Type B pancreatic cell (in vitro differentiated cells): ENCODE measurements at places on chromosomes 13 and 19.
A peak's percentile ranks its signal among the peaks of the same experiment; 100 is the strongest.

- no peak for DNase-seq
Observed at GRCh38 chr13:20351281-20352022, 119.3 kb upstream of the GJB6 start.

GRCh38 chr19:1933942-1934341, 7.0 kb upstream of the CSNK1G2 start:
- DNase-seq = no peak

- DNase-seq = no peak
Observed at GRCh38 chr19:57212109-57212508, 18.7 kb upstream of the AURKC start.

- DNase-seq = no peak
Observed at GRCh38 chr13:21443171-21443570, 15.9 kb downstream of the ZDHHC20 start.

DNA sequence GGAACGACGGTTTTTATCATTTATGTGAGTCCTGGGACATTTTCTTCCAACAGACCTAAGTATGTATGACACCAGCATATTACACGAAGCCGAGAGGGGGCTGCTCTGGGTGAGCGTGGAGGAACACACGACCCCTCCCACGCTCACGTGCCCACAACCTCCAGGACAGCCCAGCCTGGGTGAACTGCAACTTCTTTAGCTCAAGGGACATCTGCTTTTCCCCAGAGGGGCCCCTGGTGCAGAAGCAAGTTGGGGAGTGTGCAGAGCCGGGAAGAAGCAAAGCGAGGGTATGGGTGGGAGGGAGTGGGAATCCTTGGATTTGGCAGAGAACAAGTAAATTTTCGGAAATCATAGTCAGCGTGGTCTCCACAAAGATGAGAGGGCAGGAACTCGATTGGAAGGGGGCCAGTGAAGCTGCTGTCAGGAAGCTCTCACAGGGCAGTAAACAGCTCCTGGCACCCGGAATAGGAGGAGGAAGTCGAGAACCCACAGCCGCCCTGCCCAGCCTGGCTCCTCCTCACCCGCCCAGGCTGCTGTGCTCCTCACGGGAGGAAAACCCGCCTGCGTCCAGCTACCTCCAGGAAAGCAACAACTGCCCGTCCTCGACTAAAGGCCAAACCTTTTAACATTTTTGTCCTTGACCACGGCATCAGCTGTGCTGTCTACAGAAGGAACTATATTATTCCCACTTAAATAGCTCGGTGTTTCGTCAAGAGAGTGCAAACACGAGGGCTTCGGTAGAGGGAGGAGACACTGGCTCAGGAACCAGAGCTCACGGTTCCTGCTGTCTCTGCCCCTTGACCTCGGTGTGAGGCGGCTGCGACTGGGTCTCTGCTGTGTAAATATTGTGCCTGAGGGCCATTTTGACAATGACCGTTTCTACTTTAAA, 17.2 kb upstream of the CFAP97D2 start:
- DNase-seq = no peak

DNA sequence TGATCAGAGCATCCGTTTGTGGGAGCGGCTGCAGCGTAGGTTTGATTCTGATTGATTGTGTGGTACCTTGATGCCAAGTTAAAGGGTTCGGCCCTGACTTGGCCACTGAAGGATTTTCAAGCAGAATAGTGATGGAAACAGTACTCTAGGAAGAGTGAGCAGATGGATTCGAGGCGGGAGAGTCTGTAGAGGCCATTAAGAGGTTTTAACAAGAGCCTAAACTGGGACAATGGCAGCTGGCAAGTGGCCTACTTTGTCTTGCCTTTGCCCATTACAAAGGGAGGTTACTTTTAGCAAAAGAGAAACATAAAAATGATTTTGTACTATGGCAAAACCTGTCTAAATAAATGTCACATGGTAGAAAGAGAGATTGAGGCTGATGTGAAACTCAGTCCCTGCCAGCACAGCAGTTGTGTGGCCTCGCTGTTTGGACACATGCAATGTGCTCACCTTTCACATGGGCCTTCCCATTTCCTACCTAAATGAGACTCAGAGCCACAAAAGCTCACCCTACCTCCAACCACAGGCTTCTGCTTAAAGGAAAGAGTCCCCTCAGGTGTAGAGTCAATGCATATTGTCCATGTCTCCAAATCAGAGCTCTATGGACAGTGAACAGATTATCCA, 62.4 kb upstream of the RAP2A start:
- DNase-seq = no peak

GRCh38 chr19:18160971-18161635, 8.1 kb downstream of the PIK3R2 start:
- peak; percentile 88 for DNase-seq

DNA sequence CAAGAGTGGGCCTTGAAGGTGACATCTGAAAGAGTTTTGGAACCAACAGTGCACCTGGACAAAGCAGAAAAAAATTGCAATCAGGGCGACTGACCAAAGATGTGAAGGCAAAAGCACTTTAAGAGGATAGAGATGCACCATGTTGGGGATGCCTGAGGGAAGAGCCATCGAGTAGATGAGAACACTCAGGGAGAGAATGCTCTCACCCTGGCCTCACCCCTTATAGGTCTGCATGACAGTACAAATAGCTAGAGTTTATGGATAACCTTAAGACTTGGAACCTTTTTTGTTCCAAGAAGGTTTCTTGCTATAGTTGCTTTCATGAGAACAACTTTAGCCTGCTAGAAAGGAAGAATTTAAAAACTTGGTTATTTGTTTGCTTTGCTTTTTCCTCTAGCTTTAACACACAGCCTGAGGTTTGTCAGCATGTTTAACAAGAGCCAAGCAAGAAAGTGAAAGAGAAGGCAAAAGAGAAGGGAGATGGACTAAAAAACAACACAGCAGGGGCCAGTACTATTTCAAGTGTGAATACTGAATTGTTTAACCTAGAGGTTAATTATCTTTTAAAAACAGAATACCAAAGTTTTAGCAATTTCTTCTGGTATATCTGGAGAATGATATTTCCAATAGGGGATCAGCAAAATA, 418.9 kb downstream of the DIAPH3 start:
- no peak for DNase-seq
